ENCODE measurements at places on chromosomes 16 and 17. TPM values are rescaled to one million over a fixed set of nuclear protein-coding genes. Genes with fewer than 3 reads are reported as not detected.
A peak's percentile ranks its signal among the peaks of the same experiment; 100 is the strongest.

GRCh38 chr16:84005391-84005790, 37.2 kb downstream of the SLC38A8 start:
- no peak for DNase-seq

GRCh38 chr16:72560617-72561016, 388.7 kb upstream of the PMFBP1 start:
- DNase-seq = peak; percentile 56

- DNase-seq = no peak
Measured at GRCh38 chr17:39107973-39108372, 43.5 kb downstream of the PLXDC1 start.

DNA sequence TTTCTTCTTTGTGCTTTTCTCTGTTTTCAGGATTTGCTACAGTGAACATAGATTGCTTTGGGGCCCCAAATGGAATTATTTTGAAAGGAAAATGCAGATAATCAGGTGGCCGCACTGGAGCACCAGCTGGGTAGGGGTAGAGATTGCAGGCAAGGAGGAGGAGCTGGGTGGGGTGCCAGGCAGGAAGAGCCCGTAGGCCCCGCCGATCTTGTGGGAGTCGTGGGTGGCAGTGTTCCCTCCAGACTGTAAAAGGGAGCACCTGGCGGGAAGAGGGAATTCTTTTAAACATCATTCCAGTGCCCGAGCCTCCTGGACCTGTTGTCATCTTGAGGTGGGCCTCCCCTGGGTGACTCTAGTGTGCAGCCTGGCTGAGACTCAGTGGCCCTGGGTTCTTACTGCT, 1.2 kb downstream of the STH start:
- no peak for DNase-seq

GRCh38 chr17:9538626-9539025, 37.0 kb downstream of the STX8 start:
- DNase-seq = no peak

DNA sequence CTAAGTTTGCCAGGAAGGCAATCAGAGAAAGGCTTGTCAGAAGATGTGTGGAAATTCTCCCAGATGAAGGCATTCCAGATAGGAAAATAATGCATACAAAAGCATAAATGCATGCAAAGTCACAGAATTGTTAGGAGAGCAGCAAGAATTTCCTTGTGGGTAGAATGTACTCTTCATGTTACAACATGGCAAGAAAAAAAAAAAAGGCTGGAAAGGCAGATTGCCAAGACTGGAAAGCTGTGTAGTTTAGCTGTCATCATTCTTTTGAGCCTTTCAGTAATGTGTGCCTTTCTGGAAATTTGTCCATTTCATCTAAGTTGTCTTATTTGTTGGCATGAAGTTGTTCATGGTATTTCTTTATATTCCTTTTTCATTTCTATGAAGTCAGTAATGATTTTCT, 71.0 kb upstream of the EFCAB3 start:
- DNase-seq = no peak

DNA sequence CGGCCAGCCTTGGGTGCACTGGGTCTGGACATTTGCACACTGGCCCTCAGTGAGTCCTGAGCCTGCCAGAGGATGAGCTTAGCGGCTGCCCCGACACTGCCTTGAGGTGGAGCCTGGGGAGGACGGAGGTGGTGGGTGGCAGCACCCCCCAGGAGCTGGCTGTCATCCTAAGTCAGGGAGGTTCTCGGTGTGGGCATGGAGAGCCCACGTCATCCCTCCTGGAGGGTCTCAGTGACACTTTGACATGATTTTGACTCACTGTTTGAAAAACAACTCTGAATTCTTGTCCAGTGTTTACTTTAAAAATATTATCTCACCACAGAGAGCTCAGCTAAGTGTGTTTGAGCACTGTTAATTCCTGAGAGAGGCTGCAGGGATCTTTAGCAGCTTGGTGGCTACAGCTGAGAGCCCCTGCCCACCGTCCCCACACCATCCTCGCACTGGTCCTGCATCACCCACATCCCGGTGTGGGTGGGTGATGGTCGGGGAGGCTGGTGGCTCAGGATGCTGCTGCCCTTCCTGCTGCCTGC, 63.1 kb downstream of the BANP start:
- DNase-seq = peak; percentile 3

HBA1 gene
- total RNA-seq = not detected

TMC6 gene
- 1.2 TPM for total RNA-seq

COASY gene
- total RNA-seq = 11.0 TPM

KRT16 gene
- total RNA-seq = 2.0 TPM
